ENCODE measurements at places on chromosomes 7 and 10.

GRCh38 chr10:1074748-1075308 lies 18.6 kb downstream of the WDR37 start:
- no peak for DNase-seq

DNA sequence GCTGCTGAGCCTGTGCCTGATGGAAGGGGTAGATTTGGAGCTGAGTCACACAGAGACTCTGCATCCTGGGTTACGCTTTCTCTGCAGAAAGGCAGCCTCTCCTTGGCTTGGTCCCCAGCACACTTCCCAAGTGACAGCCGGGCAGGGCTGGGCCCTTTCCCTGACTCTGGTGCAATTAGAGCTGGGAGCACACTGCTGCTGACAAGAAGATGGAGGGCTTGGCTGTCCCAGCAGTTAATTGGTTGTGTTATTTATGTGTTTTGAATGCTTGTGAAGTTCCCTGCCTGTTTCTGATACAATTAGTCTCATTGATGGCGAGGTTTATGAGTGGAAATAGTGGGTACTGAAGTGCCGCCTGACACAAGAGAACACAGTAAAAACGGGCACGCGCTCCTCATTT lies 123.6 kb downstream of the TCERG1L start:
- DNase-seq, result no peak

DNA sequence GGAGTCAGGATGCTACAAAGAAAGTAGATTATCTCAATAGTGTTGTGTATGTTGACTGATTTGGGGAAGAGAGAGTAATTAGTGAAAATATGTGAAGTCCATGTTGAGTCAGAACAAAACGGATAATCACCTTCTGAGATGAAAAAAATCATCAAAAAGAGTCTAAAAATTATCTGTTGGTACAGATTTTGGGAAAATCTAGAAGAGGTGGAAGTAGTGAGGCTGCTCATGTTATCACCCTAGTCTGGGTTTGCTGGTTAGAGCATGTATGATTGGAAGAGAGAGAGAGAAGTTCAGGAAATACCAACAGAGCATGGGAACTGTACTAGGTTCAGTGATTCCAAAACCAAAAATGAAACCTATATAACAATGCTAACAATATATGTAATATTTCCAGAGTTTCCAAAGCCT lies 12.3 kb downstream of the RPA3 start:
- DNase-seq, result no peak

DNA sequence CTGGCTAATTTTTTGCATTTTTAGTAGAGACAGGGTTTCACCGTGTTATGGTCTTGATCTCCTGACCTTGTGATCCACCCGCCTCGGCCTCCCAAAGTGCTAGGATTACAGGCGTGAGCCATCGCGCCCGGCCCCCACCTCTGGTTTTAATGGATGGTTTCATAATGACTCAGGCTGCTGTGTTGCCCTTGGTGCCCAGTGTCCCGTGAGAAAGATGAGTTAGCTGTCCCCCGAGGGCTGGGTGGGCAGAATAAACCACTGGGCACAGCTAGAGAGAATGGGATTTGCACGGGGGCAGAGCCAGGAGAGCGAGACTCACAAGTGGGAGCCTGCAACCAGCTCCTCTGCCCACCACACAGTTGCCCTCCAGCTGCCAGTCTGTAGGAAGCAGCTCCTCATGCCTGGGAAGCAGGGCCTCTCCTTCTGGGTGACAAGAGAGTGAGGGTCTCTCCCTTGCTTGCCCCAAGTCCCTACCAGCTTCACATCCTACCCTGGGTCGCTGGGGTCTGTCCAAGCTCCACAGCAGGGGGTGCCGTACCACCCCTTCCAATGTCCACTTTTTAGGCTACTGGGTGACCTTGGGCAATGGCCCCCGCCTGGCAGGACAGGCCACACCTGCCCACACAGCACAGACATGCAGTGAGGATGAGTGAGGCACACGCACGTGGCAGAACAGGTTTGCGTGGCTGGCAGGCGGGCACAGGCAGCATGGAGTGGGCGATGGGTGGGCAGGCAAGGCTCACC lies 16.1 kb upstream of the NDST2 start:
- DNase-seq, result no peak

DNA sequence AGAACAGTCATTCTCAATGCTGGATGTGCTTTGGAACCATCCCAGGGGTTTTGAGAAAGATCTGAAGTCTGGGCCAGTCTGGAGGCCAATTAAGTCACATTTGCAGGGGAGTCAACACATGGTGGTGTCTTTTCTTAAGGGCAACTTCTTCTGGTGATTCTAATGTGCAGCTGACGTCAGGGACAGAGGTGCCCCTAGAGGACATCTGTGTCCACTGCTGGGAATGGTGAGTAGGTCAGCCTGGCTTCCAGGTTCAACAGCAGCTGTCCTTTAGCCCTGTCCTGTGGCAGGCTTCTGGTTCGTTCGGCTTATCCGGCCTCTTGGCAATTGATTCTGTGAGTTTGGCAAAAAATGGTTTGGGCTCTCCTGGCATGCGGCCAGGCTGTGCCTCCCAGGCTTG lies 269.7 kb upstream of the HABP2 start:
- DNase-seq, result no peak

Data from stimulated activated CD8-positive, alpha-beta memory T cell treated with anti-CD3 and anti-CD28 coated beads, Interleukin-4, amount 100 ng/mL, for 24 hours (primary cell).